ENCODE measurements at places on chromosomes 7 and 10. TPM values are rescaled to one million over a fixed set of nuclear protein-coding genes. Genes with fewer than 3 reads are reported as not detected.

The CASD1 gene
- total RNA-seq = 11.4 TPM

The SFTPA1 gene
- total RNA-seq = not detected

The TMEM139 gene
- not detected for total RNA-seq

The AUTS2 gene
- total RNA-seq = 2.3 TPM

The NPC1L1 gene
- total RNA-seq = 0.14 TPM

The SLC13A1 gene
- not detected for total RNA-seq

The SUN3 gene
- not detected for total RNA-seq

The ABCA13 gene
- total RNA-seq = 1.4 TPM

The PRKAR2B gene
- total RNA-seq = 65.3 TPM

The ICA1 gene
- under 0.01 TPM for total RNA-seq
